ENCODE measurements at places on chromosomes 6 and 20.

DNA sequence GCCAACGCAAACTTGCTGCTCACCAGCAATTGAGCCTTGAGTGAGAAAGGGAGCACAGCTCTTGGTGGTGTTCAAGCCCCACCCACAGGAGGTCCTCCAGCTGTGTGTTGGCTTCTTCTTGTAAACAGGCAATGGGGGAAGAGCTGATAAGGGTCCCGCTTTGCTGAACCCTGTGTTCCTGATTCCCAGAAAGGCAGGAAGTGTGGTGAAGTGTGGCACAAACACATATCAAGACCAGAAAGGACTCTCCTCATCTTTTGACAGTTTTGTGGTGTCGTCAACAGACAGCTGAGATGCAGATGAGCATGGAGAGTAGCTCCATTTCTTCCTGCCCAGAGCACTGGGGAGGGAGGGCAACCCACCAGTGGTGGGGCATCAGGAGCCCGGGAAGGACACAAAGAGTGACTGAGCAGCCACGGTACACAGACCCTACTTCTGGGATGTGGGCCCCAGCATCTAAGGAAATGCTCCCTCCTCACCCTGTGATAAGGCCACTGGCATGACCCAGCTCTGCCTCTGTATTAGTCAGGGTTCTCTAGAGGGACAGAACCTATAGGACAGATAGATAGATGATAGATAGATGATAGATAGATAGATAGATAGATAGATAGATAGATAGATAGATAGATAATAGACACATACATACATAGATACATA, 188.9 kb upstream of the TAB2 start:
- DNase-seq, result peak; percentile 55

DNA sequence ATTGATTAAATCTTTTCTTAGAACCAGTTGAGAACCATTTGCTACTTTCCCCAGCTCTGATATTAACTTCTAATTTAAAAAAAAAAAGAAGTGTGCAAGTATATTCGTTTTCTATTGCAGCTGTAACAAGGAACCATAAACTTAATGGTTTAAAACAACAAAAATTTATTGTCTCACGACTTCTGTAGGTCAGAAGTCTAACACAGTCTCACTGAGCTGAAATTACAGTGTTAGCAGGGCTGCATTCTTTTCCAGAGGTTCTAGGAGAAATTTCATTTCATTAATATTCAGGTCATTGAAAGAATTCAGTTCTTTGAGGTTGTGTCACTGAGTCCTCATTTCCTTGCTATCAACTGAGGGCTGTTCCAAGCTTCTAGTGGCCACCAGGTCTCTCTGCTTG, 213.5 kb upstream of the RNF217 start:
- no peak for DNase-seq

DNA sequence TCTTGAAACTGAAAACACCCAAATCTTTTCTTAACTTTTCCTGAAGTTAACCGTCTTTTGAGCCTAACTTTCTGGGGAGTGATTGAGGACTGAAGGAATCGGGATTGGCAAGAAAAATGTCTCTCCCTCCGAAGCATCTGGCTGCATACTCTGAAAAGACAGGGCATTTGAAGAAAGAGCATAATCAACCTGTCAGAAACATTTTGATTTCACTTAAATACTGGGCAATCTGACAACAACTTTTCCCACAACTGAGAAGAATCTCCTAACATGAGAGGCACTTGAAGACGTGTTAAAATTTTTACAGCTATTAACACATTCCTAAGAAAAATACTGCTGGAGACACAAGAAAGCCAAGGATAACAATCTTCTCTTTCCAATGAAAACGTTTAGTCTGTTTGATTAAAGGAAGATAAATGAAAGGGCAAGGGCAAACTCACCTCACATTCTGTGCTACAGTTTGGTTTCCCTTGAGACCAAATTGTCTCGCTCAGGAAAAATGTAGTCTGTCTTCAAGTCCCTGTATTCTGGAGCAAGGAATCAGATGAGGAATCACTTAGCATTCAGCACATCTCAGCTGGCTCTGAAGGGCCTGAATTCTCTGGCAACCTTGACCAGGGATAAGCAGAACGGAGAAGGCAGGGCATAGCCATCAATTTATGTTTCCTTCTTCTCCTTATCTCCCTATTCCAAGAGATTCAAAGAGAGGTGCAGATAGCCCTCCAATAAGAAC, 76.1 kb downstream of the TBX18 start:
- no peak for DNase-seq

GRCh38 chr6:123524781-123525180, 112.0 kb downstream of the TRDN start:
- no peak for DNase-seq

DNA sequence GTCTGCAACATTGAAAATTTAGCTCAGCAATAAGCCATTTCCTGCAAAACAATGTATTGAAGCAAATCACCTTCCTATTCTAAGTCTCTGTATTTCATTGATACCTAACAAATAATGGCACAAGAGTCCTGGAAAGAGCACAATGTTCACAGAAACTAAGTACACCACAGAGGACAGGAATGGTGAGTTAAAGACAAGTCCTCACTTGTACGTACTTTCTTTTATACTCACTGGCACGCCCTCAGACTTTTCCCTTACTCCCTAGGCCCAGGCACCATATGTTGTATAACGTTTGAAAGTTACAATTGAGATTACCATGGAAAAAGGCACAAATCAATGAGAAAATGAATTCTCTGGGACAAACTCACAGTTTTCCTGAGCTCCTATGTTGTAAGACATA, 683.0 kb upstream of the MANEA start:
- no peak for DNase-seq

DNA sequence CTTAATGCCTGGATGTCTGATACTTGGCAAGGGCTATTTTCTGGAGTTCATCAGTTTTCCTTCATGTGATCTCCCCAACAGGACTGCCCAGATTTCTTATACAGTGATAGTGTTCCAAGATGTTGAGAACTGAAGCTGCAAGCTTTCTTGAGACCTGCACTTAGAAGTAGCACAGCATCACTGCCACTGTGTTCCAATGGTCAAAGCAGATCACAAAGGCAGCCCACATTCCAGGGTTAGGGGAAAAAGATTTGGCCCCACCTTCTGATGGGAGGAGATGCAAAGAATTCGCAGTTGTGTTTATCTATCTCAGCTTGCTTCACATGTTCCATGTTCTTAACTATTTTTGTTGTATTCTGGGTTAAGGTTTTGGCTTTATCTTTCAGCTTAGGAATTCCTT, 78.2 kb downstream of the GPX5 start:
- no peak for DNase-seq

GRCh38 chr20:32544893-32545840, 40.0 kb downstream of the NOL4L start:
- DNase-seq, result no peak

GRCh38 chr6:138293428-138294395, 75.4 kb upstream of the PBOV1 start:
- no peak for DNase-seq

GRCh38 chr6:40322336-40322735, 264.8 kb downstream of the LRFN2 start:
- DNase-seq, result no peak

- DNase-seq, result no peak
Observed at GRCh38 chr6:147752689-147753403, 244.4 kb downstream of the SAMD5 start.

- DNase-seq, result no peak
Observed at GRCh38 chr6:113651920-113652319, 205.2 kb upstream of the MARCKS start.
